Upper lobe of left lung (tissue), 6 donors: ENCODE measurements at places on chromosomes 1 and 21.

- DNase-seq, result no peak
Observed at GRCh38 chr1:98949166-98949565, 55.5 kb downstream of the PLPPR5 start.

GRCh38 chr1:18941221-18942141 is 15.0 kb downstream of the IFFO2 start:
- DNase-seq, result no peak

DNA sequence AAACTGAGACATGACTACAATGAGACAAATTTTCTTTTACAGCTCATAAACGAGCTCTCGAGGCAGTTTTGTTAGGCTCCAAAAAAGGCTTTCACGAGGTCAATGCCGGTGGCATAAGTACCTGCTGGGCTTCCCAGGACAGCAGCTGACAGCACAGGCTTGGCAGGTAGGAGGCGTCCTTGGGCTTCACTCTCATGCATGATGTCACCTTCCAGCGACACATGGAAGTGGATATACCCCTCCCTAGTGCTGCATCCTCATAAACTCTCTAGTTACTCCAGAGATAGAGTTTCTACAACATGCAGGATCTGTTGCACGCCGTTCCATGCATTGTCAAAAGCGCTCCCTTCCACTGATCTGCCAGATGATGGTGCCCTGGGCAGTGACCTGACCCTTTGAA is 112.5 kb upstream of the PAXBP1 start:
- no peak for DNase-seq

- no peak for DNase-seq
Observed at GRCh38 chr1:51616490-51616889, 402 bp upstream of the OSBPL9 start.

GRCh38 chr21:41068496-41068895 is 99.5 kb upstream of the BACE2 start:
- no peak for DNase-seq
